ENCODE measurements at places on chromosomes 3 and 15.
A peak's percentile ranks its signal among the peaks of the same experiment; 100 is the strongest.

DNA sequence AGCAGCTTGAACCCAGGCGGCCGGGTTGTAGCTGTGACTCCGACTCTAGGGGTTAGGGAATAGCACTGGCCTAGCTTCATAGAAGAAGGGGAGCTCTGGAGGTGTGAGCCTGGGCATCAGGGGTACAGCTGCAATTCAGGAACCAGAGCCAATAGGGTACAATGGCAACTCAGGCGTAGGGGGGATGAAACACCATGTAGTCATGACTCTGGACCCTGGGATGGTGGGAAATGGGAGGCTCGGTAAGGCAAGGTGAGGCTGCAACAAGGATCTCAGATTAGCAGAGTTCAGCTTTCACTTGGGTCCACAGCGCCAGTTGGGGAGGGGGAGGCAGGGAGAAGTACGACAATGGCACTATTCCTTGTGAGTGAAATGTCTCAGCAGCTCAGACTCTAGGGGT lies 210.2 kb upstream of the LYSMD4 start:
- no peaks in the 10 kb centered on the region for H3K4me1 ChIP-seq
- H3K27ac ChIP-seq, result no peak overlapping the region
- no peak overlapping the region for H3K4me3 ChIP-seq
- no peak for DNase-seq
- H3K36me3 ChIP-seq, result no peaks in the 10 kb centered on the region
- no peaks in the 10 kb centered on the region for H3K27me3 ChIP-seq

DNA sequence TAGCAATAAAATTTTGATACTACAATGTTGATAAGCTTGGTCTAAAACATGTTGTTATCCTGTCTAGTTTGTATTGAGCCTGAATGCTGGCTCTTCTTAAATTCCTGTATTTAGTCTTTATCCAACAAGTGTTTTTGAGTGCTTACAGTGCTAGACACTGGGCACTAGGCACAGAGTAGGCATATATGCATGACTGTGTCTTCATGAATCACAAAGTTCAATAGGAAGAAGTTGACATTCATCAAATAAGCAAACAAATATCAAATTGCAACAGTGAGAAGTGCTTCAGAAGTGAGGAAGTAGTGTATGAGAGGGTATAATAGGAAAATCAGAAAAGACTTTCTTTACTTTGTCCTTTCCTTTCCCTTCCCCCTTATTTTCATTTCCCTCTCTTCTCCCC lies 6.8 kb downstream of the CD96 start:
- H3K4me3 ChIP-seq, result no peak overlapping the region
- DNase-seq, result no peak
- no peaks in the 10 kb centered on the region for H3K27me3 ChIP-seq
- peaks cover 9% of the 10 kb centered on the region for H3K4me1 ChIP-seq
- no peaks in the 10 kb centered on the region for H3K36me3 ChIP-seq

DNA sequence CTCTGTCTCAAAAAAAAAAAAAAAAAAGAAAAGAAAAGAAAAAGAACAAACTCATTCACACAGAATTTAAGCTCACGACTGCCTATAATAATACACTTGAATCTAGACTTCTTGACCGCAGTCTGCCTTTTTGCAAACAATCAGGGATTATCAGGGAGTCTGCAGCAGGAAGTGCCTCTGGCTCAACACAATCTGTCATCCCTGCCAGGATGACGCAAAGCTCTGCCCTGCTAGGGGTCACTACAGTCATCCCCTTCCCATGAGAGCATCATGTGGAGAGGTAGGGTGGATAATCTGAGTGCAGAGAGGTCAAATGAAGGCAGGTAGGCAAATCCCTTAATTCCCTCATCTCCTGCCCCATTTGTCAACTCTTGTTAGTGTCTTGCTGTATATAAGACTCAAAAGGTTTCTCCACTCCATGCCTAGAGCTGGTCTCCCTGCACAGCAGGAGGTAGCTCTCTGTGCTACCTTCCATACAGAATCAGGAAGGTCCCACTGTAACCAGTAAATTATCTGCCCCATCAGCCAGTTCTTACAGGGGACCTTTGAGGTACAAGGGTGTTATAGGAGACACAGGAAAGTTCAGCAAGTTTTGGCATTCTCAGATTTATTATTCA lies 4.2 kb downstream of the UBAP1L start:
- no peak overlapping the region for H3K4me3 ChIP-seq
- H3K27me3 ChIP-seq, result no peaks in the 10 kb centered on the region
- no peaks in the 10 kb centered on the region for H3K36me3 ChIP-seq

- no peaks in the 10 kb centered on the region for H3K27me3 ChIP-seq
- no peak for DNase-seq
- H3K27ac ChIP-seq, result no peak overlapping the region
- no peak overlapping the region for H3K4me3 ChIP-seq
- no peaks in the 10 kb centered on the region for H3K4me1 ChIP-seq
- H3K36me3 ChIP-seq, result no peaks in the 10 kb centered on the region
These were observed 29.6 kb upstream of the GREM1 start for GRCh38 chr15:32688151-32688639.

GRCh38 chr15:70508561-70509281 lies 254.6 kb downstream of the UACA start:
- DNase-seq, result no peak
- no peak overlapping the region for H3K27ac ChIP-seq
- no peaks in the 10 kb centered on the region for H3K27me3 ChIP-seq

DNA sequence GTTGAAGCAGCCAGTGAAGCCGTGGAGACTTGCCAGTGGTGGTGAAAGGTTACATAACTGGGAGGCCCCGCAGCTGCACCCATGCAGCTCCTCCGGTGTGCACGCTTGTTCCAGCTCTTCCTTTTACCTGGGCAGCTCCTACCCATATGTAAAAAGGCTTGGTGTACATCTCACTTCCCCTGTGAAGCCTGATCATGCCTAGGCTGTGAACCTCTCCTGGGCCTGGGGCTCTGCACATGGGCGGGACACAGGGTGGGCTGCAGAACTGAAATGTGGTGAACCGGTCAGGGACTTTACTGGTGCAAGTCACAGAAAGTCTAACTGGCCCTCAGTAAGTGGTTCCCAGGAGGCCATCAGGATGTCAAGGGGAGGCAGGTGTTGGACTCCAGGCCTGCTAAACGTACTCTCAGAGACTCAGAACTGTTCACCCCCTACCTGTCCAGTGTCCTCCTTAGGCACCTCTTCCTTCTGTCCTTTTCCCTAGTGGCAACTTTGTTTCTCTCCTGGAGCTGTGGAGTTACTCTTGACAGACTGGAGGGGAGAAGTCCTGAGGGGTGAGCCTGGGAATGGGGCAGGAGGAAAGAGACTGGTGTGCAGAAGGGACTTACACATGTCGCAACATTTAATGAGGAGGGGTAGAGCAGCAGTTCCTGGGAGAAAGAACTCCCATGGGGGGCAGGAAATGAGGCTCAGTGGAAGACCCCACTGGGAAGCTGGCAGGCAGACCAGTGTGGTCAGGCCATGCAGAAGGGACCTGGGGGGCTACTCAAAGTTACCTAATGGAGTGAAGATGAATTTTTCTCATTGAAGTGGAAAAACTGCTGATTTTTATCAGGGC lies 148.1 kb downstream of the EEFSEC start:
- no peak overlapping the region for H3K27ac ChIP-seq
- H3K27me3 ChIP-seq, result no peaks in the 10 kb centered on the region
- DNase-seq, result no peak
- H3K4me1 ChIP-seq, result no peaks in the 10 kb centered on the region
- no peaks in the 10 kb centered on the region for H3K36me3 ChIP-seq
- no peak overlapping the region for H3K4me3 ChIP-seq

- no peaks in the 10 kb centered on the region for H3K4me1 ChIP-seq
- H3K4me3 ChIP-seq, result no peak overlapping the region
- no peak overlapping the region for H3K27ac ChIP-seq
- H3K27me3 ChIP-seq, result no peaks in the 10 kb centered on the region
- DNase-seq, result no peak
These were observed 302.8 kb downstream of the ROBO2 start for GRCh38 chr3:77342688-77343087.

DNA sequence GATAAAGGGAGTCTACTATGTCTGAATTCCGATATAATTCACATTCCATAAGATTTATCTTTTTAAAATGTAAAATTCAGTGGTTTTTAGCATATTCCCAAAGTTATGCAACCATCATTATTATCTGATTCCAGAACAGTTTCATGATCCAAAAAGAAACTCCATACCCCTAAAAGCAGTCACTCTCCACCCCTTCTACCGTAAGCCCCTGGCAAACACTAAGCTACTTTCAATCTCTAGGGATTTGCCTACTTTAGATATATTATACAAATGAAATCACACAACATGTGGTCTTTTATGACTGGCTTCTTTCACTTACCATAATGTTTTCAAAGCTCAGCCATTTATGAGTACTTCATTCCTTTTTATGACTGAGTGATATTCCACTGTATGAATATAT lies 65.6 kb downstream of the TMEM212 start:
- no peaks in the 10 kb centered on the region for H3K27me3 ChIP-seq
- DNase-seq, result no peak
- no peaks in the 10 kb centered on the region for H3K36me3 ChIP-seq
- H3K27ac ChIP-seq, result no peak overlapping the region
- H3K4me3 ChIP-seq, result no peak overlapping the region

GRCh38 chr15:60634815-60635214 lies 155.9 kb upstream of the ICE2 start:
- H3K27ac ChIP-seq, result no peak overlapping the region
- no peaks in the 10 kb centered on the region for H3K27me3 ChIP-seq
- no peaks in the 10 kb centered on the region for H3K36me3 ChIP-seq
- no peaks in the 10 kb centered on the region for H3K4me1 ChIP-seq

- no peak overlapping the region for H3K27ac ChIP-seq
- H3K36me3 ChIP-seq, result no peaks in the 10 kb centered on the region
- H3K4me3 ChIP-seq, result no peak overlapping the region
These were observed 1261.1 kb downstream of the ROBO1 start for GRCh38 chr3:78506581-78507195.

DNA sequence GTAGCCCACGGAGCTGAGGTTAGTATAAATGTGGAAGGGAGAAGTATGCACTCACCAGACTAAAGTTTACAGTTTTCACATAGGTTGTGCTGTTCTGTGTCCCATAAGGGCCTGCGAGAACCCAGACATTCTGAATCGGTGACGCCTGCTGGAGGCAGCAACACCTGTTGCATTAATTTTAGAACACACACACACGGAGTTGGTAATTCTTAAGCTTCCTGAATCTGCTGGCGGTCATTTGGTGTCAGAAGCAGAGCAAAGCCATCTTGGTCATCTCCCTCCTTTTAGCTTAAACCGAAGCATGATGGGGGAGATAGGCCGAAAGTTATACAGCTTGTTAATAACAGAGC lies 41.1 kb upstream of the AP3B2 start:
- H3K36me3 ChIP-seq, result no peaks in the 10 kb centered on the region
- no peak for DNase-seq
- H3K27me3 ChIP-seq, result no peaks in the 10 kb centered on the region
- peak overlapping the region; percentile 92 for H3K27ac ChIP-seq
- H3K4me1 ChIP-seq, result peaks cover 9% of the 10 kb centered on the region
- peak overlapping the region; percentile 74 for H3K4me3 ChIP-seq

GRCh38 chr3:61080737-61081445 lies 170.4 kb downstream of the FHIT start:
- no peaks in the 10 kb centered on the region for H3K27me3 ChIP-seq
- no peak for DNase-seq
- no peaks in the 10 kb centered on the region for H3K4me1 ChIP-seq
- H3K36me3 ChIP-seq, result no peaks in the 10 kb centered on the region
